ENCODE measurements at places on chromosomes 4 and X. TPM values are rescaled to one million over a fixed set of nuclear protein-coding genes. Genes with fewer than 3 reads are reported as not detected.

ARMCX2 gene
- 65.4 TPM for total RNA-seq

GRCh38 chr4:95505151-95505550, 43.6 kb downstream of the UNC5C start:
- H3K4me1 ChIP-seq, result peaks cover 3% of the 10 kb centered on the region
- DNase-seq, result no peak

DNA sequence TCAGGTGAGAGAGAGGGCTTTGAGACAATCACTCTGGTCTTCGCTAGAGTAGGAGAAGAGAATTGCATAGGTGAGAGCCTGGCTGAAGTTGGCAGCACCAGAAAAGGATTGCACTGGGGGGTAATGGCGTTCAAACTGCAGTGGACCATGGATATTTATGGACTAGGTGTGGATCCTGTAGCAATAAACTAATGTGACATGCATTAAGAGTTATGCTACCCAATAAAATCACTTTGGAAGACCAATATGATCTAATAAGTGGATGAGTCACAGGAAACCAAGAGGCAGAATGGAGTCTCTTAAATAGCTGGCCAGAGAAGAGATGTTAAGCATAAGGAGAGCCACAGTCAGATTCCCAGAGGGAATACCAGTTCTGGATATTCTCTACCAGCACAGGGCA, 259.8 kb downstream of the FBXO8 start:
- H3K27me3 ChIP-seq, result no peaks in the 10 kb centered on the region
- H3K36me3 ChIP-seq, result no peaks in the 10 kb centered on the region
- DNase-seq, result no peak
- H3K4me1 ChIP-seq, result no peaks in the 10 kb centered on the region

GRCh38 chr4:167602157-167602556, 367.9 kb upstream of the SPOCK3 start:
- no peaks in the 10 kb centered on the region for H3K4me1 ChIP-seq
- no peak for DNase-seq
- H3K4me3 ChIP-seq, result no peak overlapping the region
- no peaks in the 10 kb centered on the region for H3K27me3 ChIP-seq
- H3K27ac ChIP-seq, result no peak overlapping the region
- H3K36me3 ChIP-seq, result no peaks in the 10 kb centered on the region

IL13RA2 gene
- 13.8 TPM for total RNA-seq

GRCh38 chr4:150067859-150068258, 10.4 kb upstream of the DCLK2 start:
- no peak for DNase-seq
- H3K4me1 ChIP-seq, result no peaks in the 10 kb centered on the region
- no peaks in the 10 kb centered on the region for H3K27me3 ChIP-seq
- H3K27ac ChIP-seq, result no peak overlapping the region
- no peak overlapping the region for H3K4me3 ChIP-seq

All from aorta (tissue), 5 donors.